ENCODE measurements at places on chromosomes 11 and 22.
A peak's percentile ranks its signal among the peaks of the same experiment; 100 is the strongest.

DNA sequence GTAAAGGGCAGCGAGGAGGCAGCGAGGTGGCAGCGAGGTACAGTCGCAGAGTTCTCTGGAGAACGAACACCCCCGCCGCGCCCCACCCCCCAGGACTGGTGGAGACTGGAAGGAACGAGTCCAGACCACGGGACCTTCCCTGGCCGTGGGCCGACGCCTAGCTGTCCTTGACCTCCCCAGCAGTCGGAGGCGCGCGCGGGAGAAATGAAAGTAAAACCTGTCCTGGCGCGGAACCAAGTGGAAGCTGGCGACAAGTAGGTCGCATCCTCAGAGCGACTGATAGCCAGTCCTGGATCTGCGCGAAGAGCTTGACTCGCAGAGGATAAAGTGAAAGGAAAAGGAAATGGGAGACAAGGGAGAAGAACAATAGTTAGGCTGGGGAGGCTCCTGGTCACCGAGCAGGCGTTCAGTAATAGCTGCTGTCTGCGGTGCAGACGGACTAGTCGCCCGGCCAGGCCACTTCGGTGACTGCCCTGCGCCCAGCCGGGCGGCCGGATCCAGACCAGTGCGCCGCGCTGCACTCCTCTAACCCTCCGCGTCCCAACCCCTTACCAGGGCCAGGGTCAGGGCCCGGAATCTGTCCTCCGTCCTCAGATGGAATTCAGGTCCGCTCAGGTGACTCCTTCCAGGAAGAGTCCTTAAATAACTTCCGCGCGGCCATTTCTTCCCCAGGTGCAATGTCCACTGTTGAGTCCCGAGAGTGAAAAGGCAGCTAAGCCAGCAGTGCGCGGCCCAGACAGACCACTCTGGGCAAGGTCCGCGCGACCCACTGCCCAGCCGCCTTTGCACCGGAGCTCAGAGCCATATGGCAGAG lies 1.9 kb upstream of the ADM start:
- DNase-seq, result peak; percentile 24

DNA sequence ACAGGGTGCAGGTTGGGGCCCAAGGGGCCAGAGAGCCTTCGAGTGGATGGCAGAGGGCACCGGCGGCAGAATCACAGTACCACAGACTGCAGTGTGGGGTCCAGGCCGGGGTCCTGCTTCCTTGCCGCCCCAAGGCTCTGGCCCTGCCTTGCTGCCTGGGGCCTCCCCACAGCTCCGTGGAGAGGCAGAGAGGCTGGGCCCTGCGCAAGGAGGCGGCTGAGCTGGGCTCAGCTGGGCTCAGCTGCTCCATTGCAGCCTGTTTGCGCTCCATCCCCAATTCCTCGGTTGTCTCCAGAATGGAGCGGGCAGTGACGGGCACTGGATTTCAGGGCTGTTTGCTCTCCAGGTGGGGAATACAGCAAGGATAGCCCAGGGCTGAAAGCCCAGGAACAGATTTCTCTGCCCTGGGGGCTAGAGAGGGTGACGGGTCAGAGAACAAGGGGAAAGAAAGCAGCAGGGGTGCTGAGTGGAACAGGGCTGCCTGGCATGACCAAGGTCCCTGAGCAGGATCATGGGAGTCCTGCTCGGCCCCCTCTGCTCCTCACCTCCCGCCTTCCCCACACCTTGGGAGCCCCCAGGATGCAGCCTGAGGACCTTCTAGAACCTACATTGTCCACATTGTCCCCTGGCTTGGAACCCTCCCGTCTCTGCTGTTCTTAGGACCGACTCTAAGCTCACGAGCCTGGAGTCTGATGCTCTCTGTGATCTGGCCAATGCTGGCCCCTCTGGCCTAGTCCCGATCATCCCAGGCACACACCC lies 18.9 kb downstream of the MRGPRG start:
- DNase-seq, result no peak

DNA sequence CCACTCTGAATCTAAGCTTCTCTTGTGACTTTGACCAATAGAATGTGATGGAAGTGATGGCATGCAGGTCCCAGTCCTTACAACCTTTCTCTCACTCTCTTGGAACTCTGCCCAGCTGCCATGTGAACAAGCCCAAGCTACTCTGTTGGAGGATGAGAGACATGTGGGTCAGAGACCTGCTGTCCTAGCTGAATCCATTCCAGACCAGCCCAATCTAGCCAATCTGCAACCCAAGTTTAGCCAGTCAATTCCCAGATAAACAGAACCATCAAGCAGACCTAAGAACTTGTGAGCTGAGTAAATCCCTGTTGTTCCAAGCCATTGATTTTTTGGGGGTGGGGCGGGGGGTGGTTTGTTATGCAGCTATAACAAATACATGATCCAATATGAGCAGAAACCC lies 69.2 kb upstream of the GRK3 start:
- no peak for DNase-seq

DNA sequence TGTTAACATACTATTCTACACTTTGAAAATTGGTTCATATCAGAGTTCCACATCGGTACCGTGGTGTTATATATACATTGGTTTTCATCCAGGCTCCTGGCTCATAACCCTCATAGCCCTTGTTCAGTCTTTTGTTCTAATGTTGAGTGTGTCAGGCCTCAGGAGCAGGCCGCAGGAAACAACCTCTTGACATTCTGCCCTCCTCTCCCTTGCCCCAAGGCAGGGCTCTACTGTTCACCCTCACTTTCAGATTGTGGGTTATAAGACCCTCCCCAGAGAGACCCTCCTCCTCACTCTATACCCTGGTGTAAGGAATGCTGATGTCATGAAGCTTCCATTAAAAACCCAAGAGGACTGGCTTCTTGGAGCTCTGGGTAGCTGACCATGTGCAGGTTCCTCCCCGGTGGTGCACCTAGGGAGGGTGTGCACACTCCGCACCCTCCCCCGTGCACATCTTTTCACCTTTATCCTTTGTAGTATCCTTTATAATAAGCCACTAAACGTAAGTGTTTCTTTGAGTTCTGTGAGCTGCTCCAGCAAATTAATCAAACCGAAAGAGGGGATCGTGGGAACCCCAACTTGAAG lies 12.1 kb downstream of the SSH3 start:
- no peak for DNase-seq

GRCh38 chr22:19693981-19694670 lies 20.2 kb upstream of the SEPTIN5 start:
- DNase-seq, result no peak

DNA sequence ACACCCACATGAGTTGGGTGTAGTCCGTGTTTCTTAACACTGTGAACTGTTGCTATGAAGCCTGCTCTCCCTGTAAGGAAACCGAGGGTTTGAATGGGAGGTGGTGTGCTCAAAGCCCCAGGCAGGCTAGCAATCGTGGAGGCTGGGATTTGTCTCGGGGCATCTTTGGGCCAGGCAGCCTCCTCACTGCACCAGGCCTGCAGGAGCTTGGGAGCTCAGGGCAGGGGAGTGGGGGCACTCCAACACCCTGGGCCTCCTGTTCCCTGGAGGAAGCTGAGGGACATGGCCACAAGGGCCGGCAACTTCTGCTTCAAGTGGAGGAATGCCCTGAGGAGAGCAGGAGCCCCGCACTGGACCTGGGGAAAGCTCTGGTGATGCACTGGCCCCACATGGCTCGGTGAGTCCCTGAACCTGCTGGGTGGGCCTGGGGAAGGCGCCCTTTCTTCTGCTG lies 164.7 kb upstream of the B3GAT1 start:
- no peak for DNase-seq

GRCh38 chr11:33390944-33391892 lies 134.0 kb downstream of the HIPK3 start:
- no peak for DNase-seq

- no peak for DNase-seq
These were observed 43.3 kb upstream of the SYT9 start for GRCh38 chr11:7208391-7208790.

Measured in stimulated activated CD4-positive, alpha-beta T cell treated with anti-CD3 and anti-CD28 coated beads, Interleukin-12 subunit alpha, Interleukin-12 subunit beta, amount 100 ng/mL, for 24 hours (primary cell).